NCI-H510A treated with DMSO at 0.1 percent for 48 hours (cell line): ENCODE measurements at places on chromosomes 7 and 10.
A peak's percentile ranks its signal among the peaks of the same experiment; 100 is the strongest.

DNA sequence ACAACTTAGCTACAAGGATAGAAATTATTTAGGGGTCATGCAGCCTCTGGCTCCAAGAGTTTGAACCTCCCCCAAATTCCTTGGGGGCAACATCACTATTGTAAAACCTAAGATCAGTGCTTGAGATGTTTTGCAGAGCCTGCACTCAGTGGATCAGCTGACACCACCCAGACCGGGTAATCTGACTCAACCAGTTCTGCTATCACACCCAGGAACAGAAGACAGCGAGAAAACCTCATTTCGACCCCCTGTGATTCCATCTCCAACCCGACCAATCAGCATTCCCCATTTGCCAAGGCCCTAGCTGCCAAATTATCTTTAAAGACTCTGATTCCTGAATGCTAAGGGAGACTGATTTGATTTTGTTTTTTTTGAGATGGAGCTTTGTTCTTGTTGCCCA is 5.2 kb downstream of the TACR2 start:
- no peak for DNase-seq

DNA sequence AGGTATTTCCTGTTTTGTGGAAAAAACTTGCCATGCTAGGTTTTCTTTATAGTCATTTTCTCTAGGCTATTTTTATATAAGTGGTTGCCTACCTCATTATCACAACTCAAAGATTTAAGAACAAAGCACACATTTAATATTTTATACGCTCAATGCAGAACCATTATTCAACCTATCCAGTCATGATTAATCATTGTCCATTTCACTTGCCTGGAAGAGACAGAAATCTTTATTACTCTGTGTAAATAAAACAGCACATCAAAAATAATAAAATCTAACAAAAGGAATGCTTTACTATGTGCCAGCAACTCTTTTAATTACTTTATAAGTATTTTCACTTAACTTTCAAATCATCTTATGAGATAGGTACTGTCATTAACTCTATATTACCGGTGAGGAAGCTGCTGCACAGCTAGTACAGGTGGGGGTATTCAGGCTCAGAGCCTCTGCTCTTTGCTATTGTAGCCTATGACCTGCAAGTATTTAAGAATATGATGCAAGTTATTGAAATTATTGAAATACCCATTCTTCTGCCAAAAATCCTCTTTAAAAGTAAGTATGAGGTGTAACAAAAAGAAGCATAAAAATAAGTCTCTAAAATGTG is 16.4 kb upstream of the TAS2R16 start:
- no peak for DNase-seq

DNA sequence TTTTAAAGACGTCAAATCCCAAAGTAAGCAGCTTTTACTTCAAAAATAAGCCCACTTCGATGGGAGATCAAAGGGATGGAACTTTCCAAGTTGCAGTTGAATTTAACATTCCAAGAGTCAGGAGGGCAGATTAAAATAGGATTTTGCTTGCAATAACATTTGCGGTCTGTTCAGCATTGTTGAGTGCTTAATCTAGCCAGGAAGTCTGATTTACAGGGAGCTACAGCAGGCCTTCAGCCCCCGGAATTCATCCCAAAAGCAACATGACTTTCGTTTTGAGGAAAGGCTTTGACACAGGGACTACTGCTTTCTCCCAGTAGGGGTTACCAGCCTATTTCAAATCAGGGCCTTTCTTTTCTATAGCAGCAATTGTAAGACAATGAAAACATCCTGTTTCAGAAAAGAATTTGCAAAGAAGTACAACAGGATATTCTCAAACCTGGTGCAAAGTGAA is 279.6 kb upstream of the PITRM1 start:
- no peak for DNase-seq

DNA sequence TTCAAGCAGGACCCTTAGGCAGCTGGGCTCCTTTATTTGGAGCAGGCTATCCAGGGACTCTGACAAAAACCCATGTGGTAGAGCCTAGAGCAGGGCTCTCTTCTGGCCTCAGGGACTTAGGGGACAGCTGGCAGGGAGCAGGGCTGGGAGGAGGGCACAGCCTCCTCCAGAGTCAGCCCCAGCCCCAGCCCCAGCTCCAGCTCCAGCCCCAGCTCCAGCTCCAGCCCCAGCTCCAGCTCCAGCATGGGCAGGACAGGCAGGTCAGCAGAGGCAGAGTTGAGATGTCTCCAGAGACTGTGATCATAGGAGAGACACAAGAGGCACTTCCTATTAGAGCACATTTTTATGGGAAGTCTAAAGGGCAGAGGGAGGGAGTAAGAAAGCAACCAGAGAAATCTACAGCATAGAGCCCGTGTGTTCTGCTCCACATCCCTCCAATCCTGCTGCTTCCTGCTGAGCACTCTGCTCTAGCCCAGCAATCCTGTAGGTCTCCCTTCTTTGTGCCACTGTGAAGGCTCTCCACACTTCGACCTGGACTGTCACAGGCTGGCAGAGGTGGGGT is 13.3 kb upstream of the C10orf53 start:
- no peak for DNase-seq

- peak; percentile 55 for DNase-seq
These were observed 82.5 kb upstream of the CREB5 start for GRCh38 chr7:28329661-28330363.

DNA sequence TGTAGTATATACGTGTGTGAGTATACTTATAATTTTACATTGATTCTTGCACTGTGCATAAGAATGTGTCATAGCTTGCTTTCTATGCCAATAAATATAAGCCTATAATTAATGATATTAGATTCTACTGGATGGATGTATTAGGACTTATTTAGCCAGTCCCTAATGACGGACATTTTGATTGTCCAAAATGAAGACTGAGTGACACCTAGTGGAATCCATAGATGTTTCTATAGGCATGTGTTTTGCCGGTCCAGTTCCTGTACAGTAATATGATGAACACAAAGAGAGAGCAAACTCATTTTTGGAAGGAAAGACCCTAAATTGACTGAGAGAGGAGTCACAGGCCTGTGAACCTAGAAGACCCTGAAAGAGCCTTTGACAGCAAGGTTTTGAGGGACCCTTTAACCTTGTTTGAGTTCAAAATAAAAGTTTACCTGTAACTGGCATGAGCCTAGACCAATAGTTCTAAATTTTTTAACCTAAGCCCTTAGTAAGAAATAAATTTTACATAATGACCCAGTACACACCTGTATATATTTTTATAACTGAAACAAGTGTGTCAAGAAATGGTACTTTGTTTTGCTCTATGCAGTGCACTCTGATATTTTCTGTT is 42.4 kb upstream of the AGBL3 start:
- peak; percentile 37 for DNase-seq

DNA sequence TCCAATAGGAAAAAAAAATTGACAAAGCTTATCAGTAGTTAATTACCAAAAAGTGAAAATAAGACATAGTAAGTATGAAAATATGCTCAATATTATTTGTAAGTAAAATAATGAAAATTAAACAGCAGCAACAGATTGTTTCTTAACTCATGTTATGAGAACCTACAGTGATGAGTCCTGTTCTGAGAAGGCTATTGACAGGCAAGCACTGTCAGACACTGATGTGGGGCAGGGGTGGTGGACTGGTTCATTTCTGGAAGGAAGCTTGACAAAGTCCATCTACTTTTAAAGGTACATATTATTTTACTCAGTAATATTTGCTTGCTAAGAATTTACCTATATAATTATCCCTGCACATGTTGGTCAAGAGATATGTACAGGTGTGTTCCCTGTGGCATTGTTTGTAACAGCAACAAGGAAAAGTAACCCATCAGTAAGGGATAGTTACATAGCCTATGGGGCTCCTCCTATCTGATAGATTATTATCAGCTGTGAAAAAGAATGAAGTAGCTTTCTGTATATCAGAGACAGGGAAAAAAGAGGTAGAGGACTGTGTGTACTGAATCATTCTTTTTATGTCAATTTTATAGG is 161.6 kb downstream of the RTKN2 start:
- no peak for DNase-seq

DNA sequence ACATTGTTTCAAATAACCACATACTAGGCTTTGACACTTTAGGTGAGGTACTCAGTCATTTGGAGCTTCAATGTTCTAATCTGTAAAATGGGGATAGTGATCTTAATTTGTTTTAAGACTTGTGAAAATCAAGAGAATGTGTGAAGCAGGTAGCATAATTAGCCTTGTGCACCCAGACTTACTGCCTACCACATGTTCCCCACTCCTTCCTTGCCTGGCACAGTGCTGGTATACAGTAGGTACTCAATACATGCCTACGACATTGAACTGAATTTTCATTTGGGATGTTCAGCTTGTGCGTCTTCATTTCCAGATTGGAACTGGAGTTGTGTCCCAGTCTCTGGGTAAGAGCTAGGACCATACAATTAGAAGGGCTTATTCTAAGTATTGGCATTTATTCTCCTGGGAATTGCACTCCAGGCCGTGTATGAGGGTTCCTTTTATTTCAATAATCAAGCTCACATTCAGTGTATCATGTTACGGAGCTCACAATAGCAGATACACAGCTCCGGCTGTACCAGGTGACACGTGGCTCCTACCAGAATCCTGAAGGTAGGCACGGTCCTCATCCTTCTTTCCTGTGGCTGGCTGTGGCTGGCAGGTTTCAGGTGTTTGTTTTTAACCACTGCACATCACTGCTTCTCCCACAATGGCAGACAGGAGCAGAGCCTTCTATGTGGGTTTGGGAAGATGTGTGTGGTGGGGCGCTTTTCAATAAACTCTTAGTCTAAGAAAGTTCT is 109.4 kb upstream of the PDCD4 start:
- peak; percentile 90 for DNase-seq

GRCh38 chr7:1532456-1533254 is 2.2 kb downstream of the MAFK start:
- peak; percentile 38 for DNase-seq

GRCh38 chr10:36455526-36456133 is 669.8 kb upstream of the ANKRD30A start:
- DNase-seq, result no peak

DNA sequence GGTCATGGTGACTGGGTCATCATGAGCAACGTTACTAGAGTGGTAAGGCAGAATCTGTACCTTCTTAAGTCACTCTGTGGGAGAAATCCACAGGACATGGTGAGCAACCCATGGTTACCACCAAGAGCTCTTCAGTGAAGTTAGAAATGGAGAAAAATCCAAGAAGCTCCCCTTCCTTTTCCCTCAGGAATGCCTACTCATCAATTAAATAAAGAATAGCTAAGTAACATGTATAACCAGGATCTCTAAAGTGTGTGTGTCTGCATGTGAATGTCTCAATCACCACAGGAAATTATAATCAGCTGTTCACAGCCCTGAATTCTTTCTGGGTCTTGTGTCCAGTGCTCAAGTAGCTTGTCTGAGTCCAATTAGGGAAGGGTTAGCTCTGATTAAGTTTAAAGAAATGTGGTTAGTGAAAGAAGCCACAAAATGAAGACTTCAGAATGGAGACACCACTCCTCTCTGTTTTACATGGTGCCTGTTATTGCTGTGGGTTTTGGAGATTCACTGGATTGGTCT is 73.2 kb downstream of the SEM1 start:
- DNase-seq, result no peak

DNA sequence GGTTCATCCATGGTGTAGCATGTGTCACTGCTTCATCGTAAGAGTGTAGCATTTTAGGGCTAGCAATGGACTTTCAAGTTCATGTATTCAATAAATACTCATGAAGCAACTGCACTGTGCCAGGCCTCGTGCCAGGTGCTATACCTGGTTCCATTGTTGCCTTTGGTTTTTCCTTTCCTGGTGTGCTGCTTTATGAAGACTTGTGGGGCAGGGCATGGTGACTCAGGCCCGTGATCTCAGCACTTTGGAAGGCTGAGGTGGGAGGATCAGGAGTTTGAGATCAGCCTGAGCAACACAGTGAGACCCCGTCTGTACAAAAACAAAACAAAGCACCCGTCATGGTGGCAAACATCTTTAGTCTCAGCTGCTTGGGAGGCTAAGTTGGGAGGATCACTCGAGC is 2.2 kb upstream of the CPA4 start:
- no peak for DNase-seq

DNA sequence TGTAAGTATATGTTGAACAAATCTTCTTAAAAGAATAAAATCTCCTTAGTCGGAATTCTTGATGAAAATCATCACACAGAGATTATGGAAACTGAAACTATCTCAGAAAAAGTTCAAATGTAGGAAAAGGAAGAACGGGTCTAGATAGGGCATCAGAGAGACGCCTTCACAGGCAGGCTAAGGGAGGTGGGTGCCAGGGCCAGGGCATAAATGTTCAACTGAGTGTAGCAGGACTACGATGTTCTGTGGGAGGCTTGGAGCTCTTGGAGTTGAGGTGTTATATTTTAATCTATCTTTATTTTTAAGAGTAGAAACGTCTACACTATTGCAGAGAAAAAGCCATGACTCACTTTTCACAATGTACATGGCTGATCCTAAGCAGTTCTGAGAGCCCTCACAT is 101.2 kb downstream of the RSU1 start:
- DNase-seq, result no peak

- no peak for DNase-seq
These were observed 183.4 kb downstream of the GNAI1 start for GRCh38 chr7:80318081-80318480.

GRCh38 chr7:18059171-18059570 is 31.5 kb upstream of the PRPS1L1 start:
- DNase-seq, result no peak

DNA sequence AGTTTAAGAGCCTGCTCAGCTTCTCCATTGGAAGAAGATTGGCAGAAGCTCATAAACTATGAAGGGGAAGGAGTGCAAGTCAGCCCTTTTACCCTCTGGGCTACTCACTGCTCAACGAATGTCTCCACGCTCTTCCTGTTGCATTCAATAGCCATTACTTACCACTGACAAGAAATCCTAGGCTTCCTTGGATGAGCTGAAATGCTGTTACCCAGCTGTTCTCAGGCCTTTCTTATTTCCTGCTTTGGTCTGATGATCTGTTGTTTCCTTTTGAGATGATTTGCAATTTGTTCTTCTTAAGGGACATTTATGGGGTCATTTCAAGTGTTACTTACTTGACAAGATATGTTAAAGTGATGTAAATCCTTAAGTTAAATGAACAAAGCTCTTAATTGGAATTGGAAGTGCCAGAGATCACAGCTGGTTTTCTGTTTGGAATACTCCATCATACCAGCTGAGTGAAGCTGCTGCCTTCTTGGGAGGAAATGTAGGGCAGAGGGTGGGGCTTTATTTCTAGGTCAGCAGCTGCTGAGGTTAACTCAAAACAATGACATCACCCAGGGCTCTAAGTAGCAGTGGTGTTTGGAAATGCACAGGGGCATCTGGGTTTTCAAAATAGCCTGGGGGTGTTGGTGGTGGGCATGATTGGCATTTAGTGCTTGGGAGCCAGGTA is 170.0 kb downstream of the PRKCQ start:
- DNase-seq, result no peak

- DNase-seq, result no peak
These were observed 56.3 kb downstream of the COL28A1 start for GRCh38 chr7:7479275-7479805.

DNA sequence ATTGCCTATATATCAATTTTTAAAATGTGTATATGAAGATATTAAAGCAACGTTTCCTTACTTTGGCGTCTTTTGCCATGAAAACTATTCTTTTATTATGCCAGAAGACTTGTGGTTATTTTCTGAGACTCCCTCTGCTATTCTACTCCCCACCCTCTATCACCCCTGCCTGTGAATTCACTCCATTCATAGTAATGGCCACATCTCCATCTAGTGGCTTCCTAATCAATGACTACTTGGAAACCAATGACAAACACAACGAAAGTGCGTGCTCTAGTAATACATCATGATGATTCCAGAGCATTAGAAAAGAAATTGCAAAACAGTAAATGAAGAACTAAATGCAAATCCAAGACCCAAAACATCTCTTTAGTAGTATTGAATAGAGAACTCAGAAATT is 186.7 kb upstream of the HGF start:
- no peak for DNase-seq
